ENCODE measurements at places on chromosomes 6 and 20. TPM values are rescaled to one million over a fixed set of nuclear protein-coding genes. Genes with fewer than 3 reads are reported as not detected.

MAP3K5 gene
- total RNA-seq = 8.3 TPM

PHIP gene
- total RNA-seq = 20.0 TPM

APOM gene
- total RNA-seq = 1.1 TPM

MED23 gene
- total RNA-seq = 32.2 TPM

BANF2 gene
- not detected for total RNA-seq

DNA sequence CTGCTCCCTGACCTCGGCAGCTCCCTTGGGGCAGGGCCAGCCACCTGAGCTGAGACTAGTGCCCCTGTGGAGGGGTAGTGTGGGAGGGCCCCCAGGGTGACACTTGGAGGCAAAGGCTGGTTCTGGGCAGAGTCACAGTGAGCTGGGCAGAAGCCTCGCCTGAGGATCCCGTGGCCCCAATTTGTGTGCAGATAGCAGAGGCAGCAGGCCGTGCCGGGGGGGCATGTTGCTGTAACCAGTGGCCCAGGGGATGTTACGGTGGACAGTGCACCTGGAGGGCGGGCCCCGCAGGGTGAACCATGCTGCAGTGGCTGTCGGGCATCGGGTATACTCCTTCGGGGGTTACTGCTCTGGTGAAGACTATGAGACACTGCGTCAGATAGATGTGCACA is 2.9 kb downstream of the KLHDC3 start:
- H3K27ac ChIP-seq = no peak overlapping the region
- H3K4me3 ChIP-seq = no peak overlapping the region
- no peaks in the 10 kb centered on the region for H3K27me3 ChIP-seq
- H3K4me1 ChIP-seq = peaks cover 15% of the 10 kb centered on the region
- H3K36me3 ChIP-seq = peaks cover 73% of the 10 kb centered on the region

GRCh38 chr6:109091314-109092024 is 3.2 kb downstream of the SESN1 start:
- H3K27ac ChIP-seq = no peak overlapping the region
- no peaks in the 10 kb centered on the region for H3K27me3 ChIP-seq
- peaks cover 4% of the 10 kb centered on the region for H3K4me1 ChIP-seq
- H3K4me3 ChIP-seq = no peak overlapping the region

DNA sequence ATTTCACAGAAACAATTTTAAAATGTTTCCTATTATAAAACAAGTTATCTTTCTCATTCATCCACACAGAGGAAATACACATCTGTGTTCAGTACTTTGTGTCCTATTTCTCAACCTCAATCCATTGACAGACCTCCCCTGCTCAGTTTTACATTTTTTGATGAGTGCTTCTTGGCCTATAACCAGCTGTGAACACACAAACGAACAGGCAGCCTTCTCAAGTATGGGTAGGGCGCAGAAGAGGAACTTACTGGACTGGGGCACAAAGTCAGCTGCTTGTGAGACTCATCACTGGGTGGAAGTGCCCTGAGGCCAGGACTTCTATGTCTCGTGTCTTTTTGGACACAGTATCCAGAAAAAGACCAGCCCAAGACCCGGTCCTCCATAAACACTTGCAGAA is 2.8 kb downstream of the RPS6KA2 start:
- H3K4me3 ChIP-seq = no peak overlapping the region
- H3K27ac ChIP-seq = no peak overlapping the region
- H3K27me3 ChIP-seq = no peaks in the 10 kb centered on the region
- DNase-seq = no peak

DNA sequence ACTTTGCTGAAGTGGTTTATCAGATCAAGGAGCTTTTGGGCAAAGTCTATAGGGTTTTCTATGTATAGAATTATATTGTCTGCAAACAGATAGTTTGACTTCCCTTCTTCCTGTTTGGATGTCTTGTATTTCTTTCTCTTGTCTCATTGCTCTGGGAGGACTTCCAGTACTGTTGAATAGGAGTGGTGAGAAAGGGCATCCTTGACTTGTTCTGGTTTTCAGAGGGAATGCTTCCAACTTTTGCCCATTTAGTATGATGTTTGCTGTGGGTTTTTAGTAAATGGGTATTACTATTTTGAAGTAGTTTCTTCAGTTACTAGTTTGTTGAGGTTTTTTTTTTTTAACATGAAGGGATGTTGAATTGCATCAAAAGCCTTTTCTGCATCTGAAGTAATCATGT is 36.1 kb downstream of the KCNS1 start:
- H3K27me3 ChIP-seq = no peaks in the 10 kb centered on the region
- no peak overlapping the region for H3K27ac ChIP-seq
- DNase-seq = no peak

GRCh38 chr6:151553416-151554165 is 59.8 kb downstream of the CCDC170 start:
- no peaks in the 10 kb centered on the region for H3K27me3 ChIP-seq
- no peaks in the 10 kb centered on the region for H3K36me3 ChIP-seq
- H3K4me3 ChIP-seq = no peak overlapping the region
- H3K27ac ChIP-seq = no peak overlapping the region

GRCh38 chr6:6248651-6249050 is 71.8 kb downstream of the F13A1 start:
- H3K4me1 ChIP-seq = no peaks in the 10 kb centered on the region
- H3K27ac ChIP-seq = no peak overlapping the region
- no peak for DNase-seq
- no peaks in the 10 kb centered on the region for H3K36me3 ChIP-seq
- peaks cover 11% of the 10 kb centered on the region for H3K27me3 ChIP-seq
- H3K4me3 ChIP-seq = no peak overlapping the region

Data from SJSA1 (cell line).